WTC11 (cell line): ENCODE measurements at places on chromosomes 2 and 18. TPM values are rescaled to one million over a fixed set of nuclear protein-coding genes. Genes with fewer than 3 reads are reported as not detected.

WDCP gene
- 30.5 to 33.6 TPM (median 31.9 TPM) in 3 replicates for total RNA-seq

CCDC148 gene
- 1.7 to 2.1 TPM (median 1.9 TPM) in 3 replicates for total RNA-seq

GKN1 gene
- not detected in 3 replicates for total RNA-seq

COLEC12 gene
- 0.39 to 0.55 TPM (median 0.48 TPM) in 3 replicates for total RNA-seq

PHOSPHO2 gene
- total RNA-seq: 6.1 to 8.1 TPM (median 7.3 TPM) in 3 replicates

TGOLN2 gene
- total RNA-seq: 42.2 to 43.9 TPM (median 43.7 TPM) in 3 replicates

GRCh38 chr2:16777123-16777870 lies 111.7 kb upstream of the CYRIA start:
- no peak overlapping the region for H3K4me3 ChIP-seq
- H3K36me3 ChIP-seq: peaks cover 19% of the 10 kb centered on the region
- no peak overlapping the region for H3K27ac ChIP-seq
- peaks cover 41% of the 10 kb centered on the region for H3K4me1 ChIP-seq
- DNase-seq: no peak
- H3K27me3 ChIP-seq: no peaks in the 10 kb centered on the region; the same call in 1 of the 2 replicates

DNA sequence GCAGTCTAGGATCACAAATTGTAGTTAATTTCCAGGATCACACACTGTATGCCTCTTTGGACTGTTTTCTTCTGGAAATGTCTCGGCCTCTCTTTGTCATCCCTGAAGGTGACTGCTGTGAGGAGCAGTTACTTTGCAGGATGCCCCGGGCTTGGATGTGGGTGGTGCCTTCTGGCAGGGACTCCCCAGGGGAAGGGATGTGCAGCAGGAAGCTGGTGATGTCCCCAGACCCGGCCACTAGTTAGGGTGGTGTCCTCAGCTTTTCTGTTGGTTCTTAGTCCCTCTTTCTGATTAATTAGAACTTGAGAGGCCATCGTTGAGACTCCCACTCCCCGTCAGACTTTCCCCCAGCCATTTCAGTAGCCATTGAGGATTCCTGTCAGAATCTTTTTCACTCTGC lies 286.6 kb upstream of the HDAC4 start:
- peaks cover 6% of the 10 kb centered on the region for H3K27me3 ChIP-seq
- H3K36me3 ChIP-seq: no peaks in the 10 kb centered on the region
- no peak overlapping the region for H3K4me3 ChIP-seq
- no peak overlapping the region for H3K27ac ChIP-seq

DNA sequence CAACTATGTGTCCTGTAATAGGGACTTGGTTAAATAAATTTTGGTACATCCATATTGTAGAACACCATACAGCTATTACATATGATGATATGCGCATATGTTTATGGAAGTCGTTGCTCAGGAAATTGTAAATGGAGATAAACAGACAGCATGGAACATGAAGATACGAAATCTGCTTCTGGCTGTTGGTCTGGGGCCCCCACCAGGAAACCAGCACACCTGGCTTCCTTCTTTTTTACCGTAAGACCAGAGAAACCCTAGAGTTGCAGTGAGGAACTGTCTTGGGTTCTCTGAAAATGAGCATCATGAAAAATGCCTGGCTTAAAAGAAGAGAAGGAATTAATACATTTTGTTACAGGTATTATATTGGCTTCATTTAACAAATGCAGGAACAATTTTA lies 40.8 kb downstream of the SPTBN1 start:
- H3K36me3 ChIP-seq: no peaks in the 10 kb centered on the region
- H3K4me1 ChIP-seq: peaks cover 59% of the 10 kb centered on the region
- H3K4me3 ChIP-seq: no peak overlapping the region
- no peaks in the 10 kb centered on the region for H3K27me3 ChIP-seq
- H3K27ac ChIP-seq: peak overlapping the region; percentile 48; the same call in 1 of the 2 replicates

DNA sequence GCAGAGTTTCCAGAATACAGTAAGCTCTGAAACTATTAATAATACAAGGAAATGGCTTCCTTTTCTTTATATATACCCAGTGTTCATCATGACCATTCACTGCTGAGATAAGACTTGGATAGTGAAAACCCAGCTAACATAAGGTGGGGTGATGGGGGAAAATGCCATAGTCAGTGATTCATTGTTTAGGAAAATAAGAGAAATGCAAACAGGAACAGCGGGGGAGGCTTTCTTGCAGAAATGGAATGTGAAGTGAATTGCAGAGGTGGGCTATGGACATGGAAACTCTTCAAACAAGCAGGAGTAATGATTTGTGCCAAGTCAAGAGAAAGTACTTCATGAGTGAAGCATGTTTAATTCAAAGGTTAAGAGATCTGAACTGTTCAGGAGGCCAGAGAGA lies 519.4 kb downstream of the TDRD15 start:
- H3K4me3 ChIP-seq: no peak overlapping the region
- H3K4me1 ChIP-seq: peaks cover 25% of the 10 kb centered on the region
- H3K36me3 ChIP-seq: no peaks in the 10 kb centered on the region
